Stimulated activated CD4-positive, alpha-beta T cell treated with anti-CD3 and anti-CD28 coated beads, Interleukin-1b, Interleukin-23, amount 100 ng/mL, for 1 hour (primary cell): ENCODE measurements at places on chromosomes 7 and 10.

GRCh38 chr10:31648966-31649365, 279.7 kb downstream of the ARHGAP12 start:
- DNase-seq = no peak

DNA sequence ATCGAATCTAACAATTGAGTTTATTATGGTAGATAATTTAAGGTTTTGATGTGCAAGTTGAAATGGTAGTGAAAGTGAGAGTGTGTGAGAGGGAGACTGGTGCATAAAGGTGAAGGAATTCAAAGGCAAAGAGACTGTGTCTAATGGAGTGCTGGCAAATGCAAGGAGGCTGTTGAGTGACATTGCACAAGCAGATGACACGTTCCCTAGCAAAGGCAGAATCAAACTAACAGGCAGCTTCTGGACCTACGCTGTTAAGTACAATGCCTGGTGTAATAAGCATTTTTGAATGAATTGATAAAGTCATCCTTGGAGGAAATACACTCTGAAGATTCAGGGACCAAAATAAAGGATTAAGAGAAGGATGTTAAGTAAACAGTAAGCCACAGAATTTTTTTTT, 11.7 kb upstream of the GPR141 start:
- DNase-seq = no peak

DNA sequence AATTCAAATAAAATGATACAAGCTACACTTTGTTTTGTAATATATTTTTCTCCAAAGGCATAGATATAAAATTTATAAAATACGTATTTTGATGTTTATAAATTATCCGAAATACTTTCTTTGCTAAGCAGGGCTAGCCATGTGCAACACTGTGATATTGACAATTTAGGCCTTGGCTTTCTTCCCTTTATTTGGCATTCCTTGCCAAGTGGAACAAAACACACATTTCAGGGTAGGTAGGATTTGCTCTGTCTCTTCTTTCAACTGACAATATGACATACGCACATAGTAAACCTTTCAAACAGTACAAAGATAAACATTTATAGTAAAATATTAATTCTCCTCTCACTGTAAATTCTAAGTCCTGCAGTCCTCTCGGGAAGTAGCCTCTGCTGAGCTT, 103.3 kb upstream of the POT1 start:
- no peak for DNase-seq

- DNase-seq = no peak
Observed at GRCh38 chr10:97827702-97828291, 21.8 kb upstream of the GOLGA7B start.
